Kidney (tissue), 22 donors: ENCODE measurements at places on chromosomes 16 and 17.

DNA sequence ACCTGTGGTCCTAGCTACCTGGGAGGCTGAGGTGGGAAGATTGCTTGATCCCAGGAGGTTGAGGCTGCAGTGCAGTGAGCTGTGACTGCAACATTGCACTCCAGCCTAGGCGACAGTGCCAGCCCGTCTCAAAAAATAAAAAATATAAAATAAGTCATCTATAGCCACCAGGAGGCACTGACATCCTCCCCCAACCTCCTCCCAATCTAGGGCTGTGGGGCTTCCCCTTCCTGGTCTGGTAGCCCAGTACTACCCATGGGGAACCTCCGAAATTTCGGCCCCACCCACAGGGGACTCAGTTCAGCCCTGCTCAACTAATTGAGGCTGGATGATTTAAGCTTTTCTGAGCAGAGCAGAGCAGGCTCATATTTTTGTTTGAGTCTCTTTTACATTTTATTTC, 3.2 kb downstream of the ZSCAN10 start:
- no peak for DNase-seq

DNA sequence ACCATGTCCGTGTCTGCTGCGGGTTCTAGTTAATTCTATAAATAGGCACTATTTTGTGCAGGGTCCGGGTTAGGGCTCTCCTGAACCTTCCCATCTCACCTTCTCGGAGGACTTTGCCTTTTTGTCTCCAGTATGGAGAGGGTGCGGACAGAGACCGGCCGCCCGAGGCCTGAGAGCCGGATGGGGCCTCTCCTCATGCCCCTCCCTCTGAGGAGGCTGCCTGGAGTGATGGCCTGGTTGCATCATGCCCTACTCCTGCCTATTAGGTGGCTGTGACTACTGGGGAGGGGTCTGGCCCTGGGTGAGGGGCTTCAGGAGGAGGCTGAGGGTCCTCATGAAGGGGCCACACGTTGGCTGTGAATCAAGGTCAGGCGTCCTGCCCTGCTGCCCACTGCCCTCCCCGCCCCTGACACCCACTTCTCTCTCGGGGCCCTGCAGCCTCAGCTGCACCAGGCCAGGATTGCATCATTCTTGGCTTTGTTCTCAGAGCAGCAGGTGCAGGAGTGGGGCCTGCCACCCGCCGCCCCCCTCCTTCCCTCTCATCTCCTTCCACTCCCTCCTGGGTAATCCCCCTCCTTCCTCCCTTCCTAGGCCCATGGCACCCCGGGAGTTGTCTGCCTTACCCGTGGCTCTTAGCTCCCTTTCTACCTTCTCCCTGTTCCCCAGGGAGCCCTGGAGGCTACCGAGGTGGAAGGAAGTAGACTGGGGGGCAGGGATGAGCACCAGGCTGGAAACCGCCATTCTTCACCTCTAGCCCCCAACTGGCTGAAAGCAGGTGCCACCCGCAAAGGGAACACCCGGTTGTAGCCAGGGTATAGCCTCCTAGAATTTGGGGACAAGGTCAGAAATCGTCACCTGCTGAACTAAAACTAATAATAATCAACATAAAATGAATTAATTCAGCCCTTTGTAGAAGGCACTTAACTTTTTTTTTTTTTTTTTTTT, 12.7 kb upstream of the ARHGAP23 start:
- peak; percentile 42 for DNase-seq

DNA sequence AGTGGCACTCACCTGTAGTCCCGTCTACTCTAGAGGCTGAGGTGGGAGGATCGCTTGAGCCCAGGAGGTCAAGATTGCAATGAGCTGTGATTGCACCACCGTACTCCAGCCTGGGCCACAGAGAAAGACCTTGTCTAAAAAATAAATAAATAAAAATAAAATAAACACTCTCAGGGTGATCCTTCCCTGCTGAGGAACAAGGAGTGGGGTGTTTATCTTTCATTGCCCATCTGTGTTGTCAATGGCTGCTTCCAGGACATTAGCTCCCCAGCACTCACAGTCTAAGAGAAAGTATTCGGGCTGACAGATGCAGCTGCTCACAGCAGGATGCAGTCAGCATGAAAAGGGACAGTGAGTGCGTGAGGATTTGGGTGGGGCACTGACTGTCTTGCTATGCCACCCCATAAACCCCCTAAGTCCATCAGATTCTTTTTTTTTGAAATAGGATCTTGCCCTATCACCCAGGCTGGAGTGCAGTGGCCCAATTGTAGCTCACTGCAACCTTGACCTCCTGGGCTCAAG, 31.3 kb upstream of the RBBP6 start:
- DNase-seq = no peak

GRCh38 chr16:68806422-68806821, 36.9 kb upstream of the TANGO6 start:
- no peak for DNase-seq

- DNase-seq = no peak
These were observed 38.9 kb downstream of the KCNJ2 start for GRCh38 chr17:70208080-70208794.

DNA sequence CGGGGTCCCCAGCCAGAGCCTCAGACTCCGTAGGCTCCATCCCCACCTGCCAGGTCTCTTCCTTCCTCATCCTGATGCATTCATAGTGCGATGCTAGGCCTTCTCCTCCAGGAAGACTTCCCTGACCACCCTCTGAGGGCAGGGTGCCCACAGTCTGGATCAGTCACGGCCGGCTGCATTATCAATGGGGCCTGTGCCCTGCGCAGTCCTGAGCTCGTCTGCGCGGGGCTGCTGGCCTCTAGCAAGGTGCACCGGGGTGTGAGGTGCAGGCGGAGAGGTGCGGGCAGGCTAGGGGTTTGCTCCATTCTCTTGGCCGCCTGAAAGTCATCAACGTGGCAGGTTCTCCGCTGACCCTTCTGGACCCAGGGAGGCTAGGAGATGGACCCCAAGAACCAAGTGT, 56.9 kb upstream of the ACSF3 start:
- no peak for DNase-seq

DNA sequence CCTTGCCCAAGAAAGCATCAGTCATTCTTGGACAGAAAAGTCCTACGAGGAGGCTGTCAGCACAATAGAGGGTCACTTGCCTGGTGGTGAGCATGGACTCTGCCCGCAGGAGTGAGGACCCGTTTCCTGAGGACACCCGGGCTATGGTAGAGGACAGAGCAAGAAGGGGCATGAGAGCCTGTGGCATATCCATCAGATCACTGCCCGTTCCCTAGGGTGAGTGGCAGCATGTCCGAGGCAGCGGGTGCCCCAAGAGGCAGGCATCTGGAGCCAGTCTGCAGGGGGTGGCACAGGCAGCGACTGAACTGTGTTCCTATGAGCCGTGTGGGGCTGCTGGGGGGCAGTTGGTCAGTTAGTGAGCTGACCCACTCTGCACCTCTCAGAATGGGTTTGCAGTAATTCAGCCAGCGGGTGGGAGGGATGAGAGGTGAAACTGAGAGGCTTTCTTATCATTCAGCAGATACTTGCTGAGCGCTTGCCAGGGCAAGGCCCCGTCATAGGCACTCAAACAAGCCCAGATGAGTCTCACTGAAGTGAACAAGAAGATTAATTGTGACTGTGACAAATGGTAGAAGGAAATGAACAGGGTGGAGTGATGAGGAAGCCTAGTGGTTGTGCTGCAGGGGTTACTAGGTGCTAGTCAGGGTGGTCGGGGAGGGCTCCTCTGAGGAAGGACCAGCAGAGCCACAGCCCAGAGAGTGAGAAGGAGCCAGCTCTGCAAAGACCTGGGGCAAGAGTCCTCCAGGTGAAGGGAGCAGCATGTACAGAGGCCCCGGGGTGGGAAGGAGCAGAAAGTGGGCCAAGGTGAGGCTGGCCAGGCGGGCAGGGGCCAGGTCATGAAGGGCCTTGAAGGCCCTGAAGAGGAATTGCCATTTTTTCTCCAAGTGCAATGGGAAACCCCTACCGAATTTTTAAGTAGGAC, 87.9 kb downstream of the CLEC16A start:
- DNase-seq = no peak

- DNase-seq = no peak
These were observed 12.3 kb upstream of the SLC7A5 start for GRCh38 chr16:87881324-87882200.

DNA sequence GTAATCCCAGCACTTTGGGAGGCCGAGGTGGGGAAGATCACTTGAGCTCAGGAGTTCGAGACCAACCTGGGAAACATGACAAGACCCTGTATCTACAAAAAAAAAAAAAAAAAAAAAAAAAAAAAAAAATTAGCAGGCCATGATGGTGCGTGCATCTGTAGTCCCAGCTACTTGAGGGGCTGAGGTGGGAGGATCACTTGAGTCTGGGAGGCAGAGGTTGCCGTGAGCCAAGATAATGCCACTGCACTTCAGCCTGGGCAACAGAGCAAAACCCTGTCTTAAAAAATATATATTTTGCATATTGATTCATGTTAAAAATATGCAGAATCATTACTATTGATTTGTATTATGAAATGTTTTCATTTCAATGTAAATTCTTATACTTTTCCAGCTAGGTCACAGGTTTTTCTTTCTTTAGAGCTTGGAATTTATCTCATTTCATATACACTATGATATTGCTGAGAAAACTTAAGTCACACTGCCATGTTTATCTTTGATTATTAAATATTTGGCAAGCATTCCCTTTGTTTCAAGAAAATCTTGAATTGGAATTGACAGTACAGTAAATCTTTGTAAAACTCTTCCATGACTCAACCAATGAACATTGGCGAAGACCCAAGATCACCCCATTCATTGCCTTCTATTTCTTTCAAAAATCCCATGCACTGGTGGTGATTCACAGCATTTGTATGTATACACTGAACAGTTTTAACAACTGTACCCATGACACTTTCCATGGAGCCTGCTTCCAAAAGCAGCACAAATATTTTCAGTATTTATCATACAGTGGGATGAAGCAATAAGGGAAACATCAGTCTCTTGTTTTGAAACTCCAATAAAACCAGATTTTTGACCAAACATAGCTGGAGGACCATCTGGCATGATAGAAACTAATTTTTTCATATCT, 83.5 kb upstream of the TNRC6A start:
- DNase-seq = no peak

GRCh38 chr17:77343031-77343800, 202.4 kb downstream of the SEC14L1 start:
- no peak for DNase-seq
